Esophagus mucosa (tissue), 1 donor: ENCODE measurements at places on chromosomes 6 and 20.
A peak's percentile ranks its signal among the peaks of the same experiment; 100 is the strongest.

DNA sequence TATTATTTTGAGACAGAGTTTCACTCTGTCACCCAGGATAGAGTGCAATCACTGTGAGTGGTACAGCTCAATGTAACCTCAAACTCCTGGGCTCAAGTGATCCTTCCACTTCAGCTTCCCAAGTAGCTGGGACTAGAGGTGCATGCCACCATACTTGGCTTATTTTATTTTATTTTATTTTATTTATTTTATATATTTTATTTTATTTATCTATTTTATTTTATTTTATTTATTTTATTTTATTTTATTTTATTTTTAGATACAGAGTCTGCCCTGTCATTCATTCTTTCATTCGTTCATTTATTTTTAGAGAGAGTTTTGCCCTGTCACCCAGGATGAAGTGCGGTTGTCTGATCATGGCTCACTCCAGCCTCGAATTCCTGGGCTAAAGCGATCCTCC is 35.5 kb downstream of the ATG5 start:
- ATAC-seq, result no peak

DNA sequence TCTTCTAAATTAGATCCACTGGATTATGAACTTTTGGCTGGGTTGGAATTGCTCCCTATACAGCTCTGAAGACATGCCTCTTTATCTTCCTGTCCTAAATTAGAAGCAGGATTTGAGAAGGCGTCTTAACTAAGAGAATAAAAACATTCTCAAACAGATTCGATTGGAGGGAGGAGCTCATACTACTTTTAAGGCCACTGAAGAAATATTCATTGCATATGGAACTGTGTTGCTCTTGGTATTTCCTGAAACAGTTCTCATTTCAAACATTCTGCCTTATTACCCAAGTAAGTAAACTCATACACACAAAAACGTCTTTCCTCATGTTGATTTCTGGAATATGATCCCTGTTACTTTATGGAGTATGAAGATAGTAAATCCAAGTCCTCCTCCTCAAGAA is 519.7 kb upstream of the CDH4 start:
- ATAC-seq, result no peak

DNA sequence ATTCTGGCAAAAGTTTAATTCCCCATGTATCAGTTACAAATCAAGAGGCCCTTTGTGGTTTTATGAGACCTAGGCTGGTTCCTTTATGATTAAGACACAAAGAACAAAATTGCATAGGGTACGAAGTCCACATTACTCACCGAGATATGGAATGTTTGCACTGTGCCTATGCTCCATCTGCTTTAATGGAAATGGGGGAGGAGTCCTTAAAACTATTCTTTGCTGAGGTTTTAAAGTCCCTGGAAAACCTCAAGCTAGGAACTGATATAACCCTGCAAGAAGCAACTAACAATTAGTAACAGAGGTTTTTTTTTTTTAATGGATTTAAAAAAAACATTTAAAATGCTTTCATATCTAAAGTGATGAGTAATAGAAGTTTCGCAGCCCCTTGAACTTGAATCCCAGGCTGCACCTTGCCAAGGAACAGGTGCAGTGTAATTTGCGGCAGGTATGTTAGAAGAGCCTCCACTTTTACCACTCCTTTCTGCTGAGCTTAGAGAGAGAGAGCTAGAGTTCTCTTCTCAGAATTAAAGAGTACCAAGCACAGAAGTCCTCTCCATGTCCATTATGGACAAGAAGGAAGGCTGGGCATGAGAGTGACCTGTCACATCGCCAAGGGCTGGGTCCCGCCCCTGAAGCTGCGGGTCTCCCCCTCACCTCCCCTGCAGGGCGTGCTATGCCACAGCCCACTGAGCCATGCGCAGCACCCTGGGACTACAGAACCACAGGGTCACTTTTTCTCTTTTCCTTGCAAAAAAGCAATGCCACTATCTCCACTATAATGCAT is 2.3 kb downstream of the SERPINB1 start:
- no peak for ATAC-seq

- ATAC-seq, result no peak
These were observed 16.6 kb downstream of the GJA10 start for GRCh38 chr6:89910902-89911240.

DNA sequence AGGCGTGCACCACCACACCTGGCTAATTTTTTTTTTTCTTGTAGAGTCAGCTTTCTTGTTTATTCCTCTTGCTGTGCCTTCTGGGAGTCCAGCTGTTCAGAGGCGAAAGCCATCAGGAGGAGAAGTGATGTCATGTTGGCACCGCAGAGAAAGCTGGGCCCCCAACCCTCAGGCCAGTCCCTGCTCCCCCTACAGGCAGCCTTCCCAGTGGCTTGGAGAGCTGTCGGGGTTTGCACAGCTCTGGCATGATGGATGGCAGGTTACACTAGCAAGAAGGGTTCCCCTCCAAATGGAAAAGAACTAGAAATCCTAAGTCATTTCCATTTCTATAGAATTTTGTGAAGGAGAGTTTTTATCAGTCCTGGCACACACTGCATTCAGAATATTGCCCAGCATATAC is 72.6 kb downstream of the C6orf52 start:
- ATAC-seq, result no peak

DNA sequence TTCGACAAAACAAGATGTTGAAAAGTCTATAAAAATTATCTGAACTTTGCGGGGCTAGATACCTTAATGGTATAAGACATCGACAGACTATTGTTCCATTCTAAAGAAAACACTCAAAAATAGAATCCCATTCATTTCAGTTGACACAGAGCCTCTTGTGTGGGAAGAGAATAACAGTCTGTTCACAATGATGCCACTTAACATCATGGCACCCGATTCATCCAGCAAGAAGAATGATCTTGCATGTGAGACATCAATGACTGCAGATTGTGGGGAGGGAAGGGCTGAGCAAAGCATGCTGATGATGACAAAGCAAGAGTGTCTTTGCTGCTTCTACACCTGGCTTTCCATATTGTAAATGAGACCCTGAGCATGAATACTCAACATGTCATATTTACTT is 49.7 kb upstream of the ARMH2 start:
- ATAC-seq, result no peak

- ATAC-seq, result no peak
These were observed 132.2 kb downstream of the TAF4 start for GRCh38 chr20:61933481-61933950.

GRCh38 chr6:164208371-164208770 is 793.9 kb downstream of the QKI start:
- no peak for ATAC-seq

- ATAC-seq, result no peak
These were observed 1.9 kb downstream of the TAB2 start for GRCh38 chr6:149319422-149319821.

GRCh38 chr6:84921891-84922290 is 157.5 kb upstream of the TBX18 start:
- no peak for ATAC-seq

- no peak for ATAC-seq
These were observed 126.6 kb upstream of the CCDC28A start for GRCh38 chr6:138647006-138647405.

GRCh38 chr6:110699780-110700179 is 115.5 kb downstream of the CDK19 start:
- ATAC-seq, result no peak

- ATAC-seq, result no peak
These were observed 93.4 kb downstream of the MBOAT1 start for GRCh38 chr6:20118892-20119291.

DNA sequence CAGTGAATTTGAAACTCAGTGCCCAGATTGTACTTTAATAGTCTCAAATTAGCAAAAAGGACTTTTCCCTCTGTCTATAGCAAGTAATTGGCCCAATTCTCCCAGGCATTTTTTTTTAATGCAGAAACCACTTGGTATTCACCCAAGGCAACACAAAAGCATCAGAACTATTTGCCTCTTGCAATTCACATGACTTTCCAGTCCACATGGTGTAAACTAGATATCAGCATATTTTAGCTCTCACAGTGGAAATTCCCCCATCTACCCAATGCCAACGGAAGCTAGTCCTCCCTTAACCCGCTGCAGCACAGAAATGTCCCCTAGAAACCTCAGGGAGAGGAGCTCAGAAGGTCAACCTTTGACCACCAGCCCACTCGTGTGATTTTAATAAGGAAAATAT is 103.4 kb upstream of the CDYL start:
- no peak for ATAC-seq

GRCh38 chr20:63234693-63235398 is 859 bp upstream of the BIRC7 start:
- ATAC-seq, result peak; percentile 64

DNA sequence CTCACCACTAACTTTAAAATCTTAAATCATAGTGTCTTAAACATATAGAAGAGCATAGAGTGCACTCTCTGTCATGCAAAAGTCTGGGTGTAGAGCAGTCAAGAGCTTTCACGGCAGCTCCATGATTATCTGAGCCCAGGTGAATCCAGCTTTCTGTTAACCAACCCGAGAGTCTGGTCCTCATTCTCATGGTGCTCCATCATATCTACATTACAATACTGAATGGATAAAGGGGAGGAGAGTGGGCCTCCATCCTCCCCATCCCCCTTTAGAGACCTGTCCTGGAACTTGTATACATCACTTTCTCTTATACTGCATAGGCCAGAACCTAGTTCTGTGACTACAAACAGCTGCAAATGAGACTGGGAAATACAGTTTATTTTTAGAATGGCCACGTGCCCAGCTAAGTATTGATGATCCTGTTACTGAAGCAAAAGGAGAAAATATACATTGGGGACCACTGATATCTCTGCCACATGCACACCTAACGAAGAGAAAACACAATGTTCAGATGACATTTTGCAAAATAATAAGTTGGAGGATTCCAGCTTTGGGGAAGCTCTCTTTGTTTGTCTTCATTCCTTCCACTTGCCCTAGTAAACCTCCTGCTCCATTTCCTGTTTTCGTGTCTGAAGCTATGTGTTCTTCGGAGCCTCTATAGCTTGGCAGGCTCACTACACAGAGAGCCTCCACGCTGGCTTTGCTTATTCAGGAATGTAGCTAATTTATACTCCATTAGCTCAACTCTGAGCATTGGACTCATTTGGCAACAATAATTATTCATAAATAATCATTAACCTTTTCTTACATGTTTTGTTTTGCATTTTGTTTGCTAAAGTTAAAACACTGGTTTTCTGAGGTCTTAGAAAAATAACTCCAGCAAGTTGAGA is 110.1 kb downstream of the IYD start:
- ATAC-seq, result no peak
